ENCODE measurements at places on chromosomes 7 and 10. TPM values are rescaled to one million over a fixed set of nuclear protein-coding genes. Genes with fewer than 3 reads are reported as not detected.

- peak; percentile 55 for DNase-seq
- peaks cover 7% of the 10 kb centered on the region for H3K4me1 ChIP-seq
- no peak overlapping the region for H3K4me3 ChIP-seq
Measured at GRCh38 chr7:151632750-151633515, 113.2 kb upstream of the RHEB start.

Gene LIPM
- not detected for total RNA-seq

- H3K4me3 ChIP-seq = no peak overlapping the region
- no peaks in the 10 kb centered on the region for H3K27me3 ChIP-seq
- no peak for DNase-seq
- no peaks in the 10 kb centered on the region for H3K36me3 ChIP-seq
- H3K4me1 ChIP-seq = no peaks in the 10 kb centered on the region
Measured at GRCh38 chr7:158977981-158978380, 121.6 kb downstream of the DYNC2I1 start.

Gene TWIST1
- total RNA-seq = 4.7 TPM

Gene IDI2
- not detected for total RNA-seq

DNA sequence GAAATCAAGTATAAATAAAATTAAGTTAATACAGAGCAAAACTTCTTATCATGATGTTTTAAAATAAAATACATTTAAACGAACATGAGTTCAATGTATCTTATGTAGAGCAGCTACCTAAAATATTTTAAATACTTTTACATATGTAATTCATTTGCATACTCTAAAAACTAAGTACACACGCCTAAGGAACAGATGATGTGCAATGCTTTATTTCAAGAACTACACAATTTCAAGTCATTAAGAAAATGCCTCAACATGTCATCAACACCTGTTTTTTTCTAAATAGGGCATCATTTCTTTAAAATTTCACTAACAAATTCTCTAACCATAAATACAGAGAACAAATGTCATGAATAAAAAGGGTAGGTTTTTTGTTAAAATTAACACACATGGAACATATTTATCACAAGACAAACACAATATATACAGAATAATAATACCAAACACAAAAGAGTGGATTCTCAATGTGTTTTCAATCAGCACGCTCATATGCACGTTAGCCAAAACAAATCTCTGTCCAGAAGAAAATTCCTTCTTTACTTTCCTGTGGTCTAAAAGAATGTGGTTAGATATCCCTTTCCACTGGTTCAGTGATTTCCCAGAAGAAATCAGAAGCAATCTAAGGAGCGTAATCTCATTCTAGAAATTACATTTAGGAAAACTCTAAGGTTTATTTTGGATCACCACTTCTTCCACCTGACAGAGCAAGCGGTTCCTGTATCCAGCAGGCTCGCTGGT, 73.0 kb upstream of the PFKP start:
- peak overlapping the region; percentile 14 for H3K27ac ChIP-seq
- no peaks in the 10 kb centered on the region for H3K27me3 ChIP-seq
- no peaks in the 10 kb centered on the region for H3K36me3 ChIP-seq
- H3K4me1 ChIP-seq = peaks cover 18% of the 10 kb centered on the region

Gene OPALIN
- total RNA-seq = not detected

- DNase-seq = no peak
Measured at GRCh38 chr10:108037061-108037460, 872.6 kb upstream of the SORCS1 start.

Gene ZWINT
- total RNA-seq = 1.0 TPM

Gene GATA3
- 2.1 TPM for total RNA-seq

Gene C10orf53
- not detected for total RNA-seq

Gene NUTM2B
- total RNA-seq = 2.8 TPM

DNA sequence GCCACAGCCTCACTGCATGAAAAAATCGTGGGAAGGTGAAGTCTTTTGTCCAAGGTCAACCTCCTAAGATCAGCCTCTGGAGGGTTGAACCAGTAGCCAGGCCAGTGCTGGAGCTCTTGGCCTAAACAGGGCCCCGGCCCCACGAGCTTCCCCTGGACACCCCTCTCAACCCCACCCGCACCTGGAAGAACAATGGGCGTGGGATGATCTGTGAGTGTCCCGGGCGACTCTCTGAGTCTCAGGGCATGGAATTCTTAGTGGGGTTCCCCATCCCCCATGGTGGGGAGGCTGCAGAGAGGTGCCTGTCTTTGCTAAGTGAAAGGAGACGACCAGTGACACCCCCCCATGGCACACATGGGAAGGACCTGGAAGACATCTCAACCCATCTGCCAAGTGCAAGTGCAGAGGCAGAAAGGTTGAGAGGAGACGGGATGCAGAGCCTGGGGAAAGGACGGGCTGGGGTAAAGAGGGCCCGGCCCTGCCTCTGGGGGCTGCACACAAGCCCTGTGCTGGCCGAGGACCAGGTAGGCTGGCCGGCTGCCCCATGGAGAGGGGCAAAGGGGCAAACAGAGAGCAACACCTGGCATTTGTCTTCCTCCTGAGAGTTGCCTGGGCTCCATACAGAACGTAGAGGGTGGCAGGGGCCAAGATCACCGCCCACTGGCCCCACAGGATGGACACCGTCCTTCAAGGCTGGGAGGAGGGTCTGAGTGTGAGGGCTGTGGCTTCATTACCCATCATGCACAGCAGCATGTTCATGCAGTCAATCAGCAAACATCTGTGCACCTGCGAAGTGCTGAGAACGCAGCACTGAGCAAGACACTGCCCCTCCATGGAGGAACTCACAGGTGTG, 163.0 kb upstream of the PPP2R2D start:
- no peak overlapping the region for H3K27ac ChIP-seq
- no peaks in the 10 kb centered on the region for H3K36me3 ChIP-seq
- H3K27me3 ChIP-seq = no peaks in the 10 kb centered on the region
- DNase-seq = no peak
- H3K4me3 ChIP-seq = no peak overlapping the region

GRCh38 chr10:59245686-59246085, 69.2 kb downstream of the PHYHIPL start:
- H3K4me1 ChIP-seq = no peaks in the 10 kb centered on the region
- H3K4me3 ChIP-seq = no peak overlapping the region
- H3K36me3 ChIP-seq = no peaks in the 10 kb centered on the region
- no peak for DNase-seq
- no peak overlapping the region for H3K27ac ChIP-seq
- H3K27me3 ChIP-seq = no peaks in the 10 kb centered on the region

DNA sequence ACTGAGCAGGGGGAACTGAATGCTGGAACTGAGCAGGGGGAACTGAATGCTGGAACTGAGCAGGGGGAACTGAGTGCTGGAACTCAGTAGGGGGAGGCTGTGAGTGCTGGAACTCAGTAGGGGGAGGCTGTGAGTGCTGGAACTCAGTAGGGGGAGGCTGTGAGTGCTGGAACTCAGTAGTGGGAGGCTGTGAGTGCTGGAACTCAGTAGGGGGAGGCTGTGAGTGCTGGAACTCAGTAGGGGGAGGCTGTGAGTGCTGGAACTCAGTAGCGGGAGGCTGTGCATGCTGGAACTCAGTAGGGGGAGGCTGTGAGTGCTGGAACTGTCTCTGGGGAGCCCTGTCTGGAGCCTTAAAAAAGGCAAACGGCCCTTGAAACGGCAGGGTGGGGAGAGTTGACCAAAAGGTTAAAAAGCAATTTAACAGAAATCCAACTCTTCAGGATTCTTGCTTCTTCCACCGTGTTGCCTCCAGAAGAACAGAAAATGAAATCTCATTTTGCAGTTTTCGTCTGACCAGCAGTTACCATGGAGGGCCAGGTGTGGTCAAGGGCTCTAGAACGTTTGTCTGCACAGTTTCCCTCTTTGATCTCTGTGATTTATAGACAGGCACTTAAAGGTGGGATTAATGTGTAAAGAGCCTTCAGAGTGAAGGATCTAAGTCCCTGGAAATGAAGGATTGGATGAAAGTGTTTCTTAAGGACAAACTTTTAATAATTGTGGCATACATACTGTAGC, 19.1 kb downstream of the DOCK1 start:
- no peak for DNase-seq

- DNase-seq = no peak
- no peak overlapping the region for H3K4me3 ChIP-seq
- H3K36me3 ChIP-seq = no peaks in the 10 kb centered on the region
- no peak overlapping the region for H3K27ac ChIP-seq
- no peaks in the 10 kb centered on the region for H3K4me1 ChIP-seq
Measured at GRCh38 chr7:51827631-51828030, 511.0 kb upstream of the COBL start.
